ENCODE measurements at places on chromosomes 5 and 9.

DNA sequence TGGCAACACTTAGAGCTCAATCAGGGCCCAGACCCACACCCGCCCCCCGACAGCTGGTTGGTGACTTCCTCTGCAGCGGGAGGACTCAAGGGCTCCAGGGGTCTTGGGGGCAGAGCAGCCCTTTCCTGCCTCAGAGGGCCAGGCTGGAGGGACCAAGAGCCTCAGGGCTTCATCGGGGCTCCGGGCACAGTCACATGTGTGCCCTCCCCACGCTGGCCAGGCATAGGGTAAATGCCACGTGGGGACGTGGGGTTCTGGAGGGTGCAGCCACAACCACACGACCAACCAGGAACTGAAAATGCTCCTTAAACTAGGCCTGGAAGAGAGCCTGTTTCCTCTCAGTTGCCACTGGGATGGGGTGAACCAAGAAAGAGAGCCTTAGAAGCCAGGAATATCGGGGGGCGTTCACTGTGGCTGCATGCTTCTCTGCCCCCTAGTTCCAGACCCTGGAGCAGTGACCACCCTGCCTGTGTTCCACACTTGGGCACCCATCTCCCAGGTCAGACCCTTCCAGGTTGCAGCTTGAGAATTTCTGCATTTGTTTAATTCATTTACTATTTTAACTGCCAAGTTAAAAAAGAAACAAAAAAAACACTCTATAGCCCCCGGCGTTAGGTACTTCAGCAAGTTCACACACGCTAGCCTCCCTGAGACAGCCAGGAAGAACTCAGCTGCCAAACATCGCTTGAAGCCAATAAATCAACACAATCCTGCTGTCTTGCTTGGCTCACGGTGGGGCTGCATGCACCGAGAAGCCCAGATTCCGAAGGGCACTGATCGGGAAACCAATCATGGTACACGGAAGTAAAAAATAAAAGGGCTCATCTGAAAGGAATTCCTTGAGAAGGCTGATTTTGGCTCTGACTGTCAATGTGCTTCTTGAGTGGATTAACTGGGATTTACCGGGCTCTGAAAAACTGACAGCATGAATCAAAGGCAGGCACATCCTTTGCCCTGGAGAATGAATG lies 56.1 kb upstream of the PHYKPL start:
- H3K4me3 ChIP-seq, result no peak overlapping the region
- peaks cover 46% of the 10 kb centered on the region for H3K27me3 ChIP-seq
- no peak overlapping the region for H3K27ac ChIP-seq
- peak; percentile 7 for DNase-seq
- no peaks in the 10 kb centered on the region for H3K4me1 ChIP-seq

- H3K36me3 ChIP-seq, result no peaks in the 10 kb centered on the region
- DNase-seq, result no peak
- no peak overlapping the region for H3K4me3 ChIP-seq
- H3K4me1 ChIP-seq, result no peaks in the 10 kb centered on the region
These were observed 268.4 kb downstream of the ELAVL2 start for GRCh38 chr9:23557689-23558088.

GRCh38 chr5:1000329-1000728 lies 8.3 kb upstream of the NKD2 start:
- H3K4me1 ChIP-seq, result no peaks in the 10 kb centered on the region
- no peak overlapping the region for H3K27ac ChIP-seq
- peak; percentile 46 for DNase-seq

DNA sequence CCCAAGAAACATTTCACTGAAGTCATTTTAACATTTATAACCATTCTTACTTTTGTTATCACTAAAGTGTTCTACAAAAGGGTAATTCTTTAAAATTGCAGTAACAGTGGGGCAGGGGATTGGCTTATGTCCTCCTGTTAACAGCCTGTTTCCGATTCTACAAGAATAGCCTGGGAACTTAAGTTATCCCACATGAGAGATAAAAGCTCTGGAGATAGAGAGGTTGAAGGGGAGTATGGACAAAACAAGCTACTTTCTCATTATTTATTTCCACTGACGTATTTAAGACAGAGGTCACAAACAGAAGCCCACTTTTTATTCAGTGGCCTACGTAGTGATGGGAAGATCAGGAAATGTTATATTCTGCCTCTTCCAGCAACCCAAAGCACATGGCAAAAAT lies 98.7 kb downstream of the EPB41L4A start:
- H3K4me3 ChIP-seq, result no peak overlapping the region
- no peaks in the 10 kb centered on the region for H3K36me3 ChIP-seq
- no peaks in the 10 kb centered on the region for H3K4me1 ChIP-seq
- no peaks in the 10 kb centered on the region for H3K27me3 ChIP-seq
- no peak overlapping the region for H3K27ac ChIP-seq
- no peak for DNase-seq

DNA sequence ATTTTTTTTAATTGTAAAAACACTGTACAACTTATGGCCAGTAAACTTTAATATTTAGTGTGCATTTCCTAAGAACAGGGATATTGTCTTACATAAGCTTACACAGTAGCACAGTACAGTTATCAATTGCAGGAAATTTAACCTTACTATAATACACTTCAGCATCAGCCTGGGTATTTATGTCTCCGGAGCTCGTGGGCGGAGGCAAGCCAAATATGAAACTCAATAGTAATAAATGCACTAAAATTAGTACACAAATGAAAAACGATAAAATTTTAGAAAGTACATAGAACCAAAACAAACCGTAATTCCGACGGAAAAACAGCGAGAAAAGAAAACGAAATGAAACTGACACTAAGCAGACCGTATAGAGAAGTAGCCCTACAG lies 91.2 kb downstream of the ANXA2R start:
- peaks cover 40% of the 10 kb centered on the region for H3K4me1 ChIP-seq
- peak overlapping the region; percentile 60 for H3K4me3 ChIP-seq
- peaks cover 3% of the 10 kb centered on the region for H3K27me3 ChIP-seq
- no peaks in the 10 kb centered on the region for H3K36me3 ChIP-seq
- no peak for DNase-seq
- H3K27ac ChIP-seq, result no peak overlapping the region

DNA sequence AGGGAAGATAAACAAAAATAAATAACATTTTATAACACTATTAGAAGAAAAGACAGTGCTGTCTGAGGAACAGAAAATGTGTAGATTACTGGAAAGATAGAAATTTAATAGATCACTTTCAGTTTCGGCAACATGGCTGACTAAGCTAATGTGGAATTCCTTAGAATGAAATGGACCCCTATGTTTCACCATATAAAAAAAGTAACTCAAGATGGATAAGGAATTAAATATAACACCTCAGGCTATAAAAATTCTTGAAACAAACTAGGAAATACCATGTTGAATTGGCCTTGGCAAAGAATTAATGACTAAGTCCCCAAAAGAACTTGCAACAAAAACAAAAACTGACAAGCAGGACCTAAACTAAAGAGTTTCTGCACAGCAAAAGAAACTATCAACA lies 558.3 kb downstream of the CHSY3 start:
- no peak for DNase-seq
- no peak overlapping the region for H3K4me3 ChIP-seq
- H3K36me3 ChIP-seq, result no peaks in the 10 kb centered on the region
- no peak overlapping the region for H3K27ac ChIP-seq
- H3K27me3 ChIP-seq, result no peaks in the 10 kb centered on the region
- no peaks in the 10 kb centered on the region for H3K4me1 ChIP-seq

- no peaks in the 10 kb centered on the region for H3K4me1 ChIP-seq
- no peaks in the 10 kb centered on the region for H3K27me3 ChIP-seq
- no peak for DNase-seq
- H3K4me3 ChIP-seq, result no peak overlapping the region
- no peak overlapping the region for H3K27ac ChIP-seq
These were observed 415.1 kb downstream of the MLLT3 start for GRCh38 chr9:20207176-20207575.

GRCh38 chr5:177362610-177363507 lies 5.1 kb downstream of the RGS14 start:
- no peak overlapping the region for H3K27ac ChIP-seq
- H3K27me3 ChIP-seq, result no peaks in the 10 kb centered on the region
- H3K4me1 ChIP-seq, result peaks cover 31% of the 10 kb centered on the region
- DNase-seq, result peak; percentile 37
- peak overlapping the region; percentile 54 for H3K4me3 ChIP-seq
- no peaks in the 10 kb centered on the region for H3K36me3 ChIP-seq

DNA sequence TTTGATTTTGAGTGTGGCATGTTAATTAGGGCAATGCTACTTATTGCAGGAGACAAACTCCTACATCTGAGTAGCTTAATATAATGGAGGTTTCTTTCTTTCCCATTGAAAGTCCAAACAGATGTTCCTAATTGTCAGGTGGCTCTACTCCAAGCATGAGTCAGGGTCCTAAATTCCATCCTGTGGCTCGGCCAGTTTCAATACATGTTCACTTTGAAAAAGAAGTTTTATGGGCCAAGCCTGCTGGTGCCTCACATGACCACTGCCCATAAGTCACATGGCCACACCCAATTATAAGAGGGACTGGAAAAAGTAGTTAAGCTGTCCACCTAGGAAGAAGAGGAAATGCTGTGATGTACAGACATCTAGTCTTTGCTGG lies 170.4 kb downstream of the ARRDC3 start:
- H3K4me1 ChIP-seq, result no peaks in the 10 kb centered on the region
- H3K36me3 ChIP-seq, result no peaks in the 10 kb centered on the region
- H3K27me3 ChIP-seq, result no peaks in the 10 kb centered on the region
- H3K4me3 ChIP-seq, result no peak overlapping the region
- peak overlapping the region; percentile 31 for H3K27ac ChIP-seq

DNA sequence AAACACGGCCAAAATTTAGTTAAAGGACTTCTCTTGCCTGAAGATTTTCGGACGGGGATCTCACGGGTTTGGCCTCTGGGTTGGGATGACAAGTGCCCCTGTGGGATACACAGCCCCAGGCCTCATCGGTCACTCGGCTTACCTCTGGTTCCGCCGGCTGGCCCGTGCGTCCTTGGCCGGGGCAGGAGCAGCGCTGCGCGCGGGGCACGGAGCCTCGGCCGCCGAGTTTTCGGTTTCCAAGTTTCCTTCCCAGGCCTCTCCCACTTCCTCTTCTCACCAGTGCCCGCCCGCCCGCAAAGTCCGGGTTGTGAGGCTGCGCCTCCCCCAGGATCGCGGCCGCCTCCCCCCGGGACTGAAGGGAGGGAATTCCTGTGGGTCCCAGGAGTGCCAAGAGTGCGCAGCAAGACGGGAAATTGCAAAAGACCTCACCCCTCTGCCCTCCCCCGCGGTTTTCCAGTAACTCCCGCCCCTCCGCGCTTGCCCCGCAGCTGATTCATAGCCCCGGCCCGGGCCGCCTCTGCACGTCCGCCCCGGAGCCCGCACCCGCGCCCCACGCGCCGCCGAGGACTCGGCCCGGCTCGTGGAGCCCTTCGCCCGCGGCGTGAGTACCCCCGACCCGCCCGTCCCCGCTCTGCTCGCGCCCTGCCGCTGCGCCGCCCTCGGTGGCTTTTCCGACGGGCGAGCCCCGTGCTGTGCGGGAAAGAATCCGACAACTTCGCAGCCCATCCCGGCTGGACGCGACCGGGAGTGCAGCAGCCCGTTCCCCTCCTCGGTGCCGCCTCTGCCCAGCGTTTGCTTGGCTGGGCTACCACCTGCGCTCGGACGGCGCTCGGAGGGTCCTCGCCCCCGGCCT lies at the start of gene OSMR:
TSS of gene OSMR (plus strand) at position 487 of the 853 bp plus-strand sequence. CDS start 23,033 bp downstream, outside the sequence.
- DNase-seq, result peak; percentile 99
- no peaks in the 10 kb centered on the region for H3K27me3 ChIP-seq
- H3K4me1 ChIP-seq, result no peaks in the 10 kb centered on the region
- peak within 1 kb of the TSS; percentile 80 for H3K4me3 ChIP-seq
- H3K36me3 ChIP-seq, result no peaks in the 10 kb centered on the region

DNA sequence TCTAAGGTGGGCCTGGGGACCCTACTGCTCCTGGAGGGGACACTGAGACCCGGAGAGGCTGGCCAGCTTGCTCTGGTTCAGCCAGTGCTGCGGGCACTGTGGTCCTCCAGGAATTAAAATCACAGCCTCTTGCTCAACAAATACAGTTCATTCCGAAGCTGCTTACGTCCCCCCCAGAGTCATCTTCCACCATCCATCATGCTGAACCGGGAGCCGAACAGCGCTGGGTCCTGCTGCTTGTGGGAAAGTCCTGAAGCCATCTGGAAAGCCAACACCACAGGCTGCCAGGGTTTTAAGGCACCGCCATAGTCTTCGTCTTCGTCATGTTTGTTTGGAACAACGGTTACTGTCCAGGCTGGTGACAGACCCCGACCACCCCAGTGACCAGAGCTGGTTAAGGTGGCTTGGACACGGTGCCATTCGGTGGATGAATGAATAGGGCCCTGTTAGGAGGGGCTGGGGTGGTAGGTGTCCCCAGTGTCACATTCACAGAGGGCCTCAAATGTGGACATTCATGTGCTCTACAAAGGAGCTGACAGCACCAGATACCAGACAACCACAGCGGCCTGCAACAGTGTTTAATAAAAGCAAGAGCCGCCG lies 81.6 kb upstream of the PHYKPL start:
- no peaks in the 10 kb centered on the region for H3K27me3 ChIP-seq
- no peaks in the 10 kb centered on the region for H3K4me1 ChIP-seq
- H3K36me3 ChIP-seq, result no peaks in the 10 kb centered on the region
- H3K4me3 ChIP-seq, result no peak overlapping the region

- H3K27ac ChIP-seq, result no peak overlapping the region
- no peak for DNase-seq
- no peaks in the 10 kb centered on the region for H3K4me1 ChIP-seq
- H3K36me3 ChIP-seq, result no peaks in the 10 kb centered on the region
- no peak overlapping the region for H3K4me3 ChIP-seq
- H3K27me3 ChIP-seq, result peaks cover 25% of the 10 kb centered on the region
These were observed 4.0 kb upstream of the CLIC3 start for GRCh38 chr9:137000177-137000930.

- H3K36me3 ChIP-seq, result peaks cover 10% of the 10 kb centered on the region
- DNase-seq, result no peak
- H3K4me3 ChIP-seq, result no peak overlapping the region
- H3K4me1 ChIP-seq, result no peaks in the 10 kb centered on the region
- H3K27me3 ChIP-seq, result no peaks in the 10 kb centered on the region
These were observed 30.6 kb downstream of the TRMO start for GRCh38 chr9:97891736-97892135.

- H3K27me3 ChIP-seq, result no peaks in the 10 kb centered on the region
- no peak for DNase-seq
- H3K36me3 ChIP-seq, result no peaks in the 10 kb centered on the region
- no peaks in the 10 kb centered on the region for H3K4me1 ChIP-seq
These were observed 70.3 kb upstream of the EQTN start for GRCh38 chr9:27367175-27367798.
